B cell (primary cell): ENCODE measurements at places on chromosomes 1 and 21. TPM values are rescaled to one million over a fixed set of nuclear protein-coding genes. Genes with fewer than 3 reads are reported as not detected.

- no peak for DNase-seq
These were observed 35.8 kb upstream of the RIPK4 start for GRCh38 chr21:41802684-41803083.

The ARMH1 gene
- total RNA-seq, result 10.2 and 11.4 TPM in 2 replicates

DNA sequence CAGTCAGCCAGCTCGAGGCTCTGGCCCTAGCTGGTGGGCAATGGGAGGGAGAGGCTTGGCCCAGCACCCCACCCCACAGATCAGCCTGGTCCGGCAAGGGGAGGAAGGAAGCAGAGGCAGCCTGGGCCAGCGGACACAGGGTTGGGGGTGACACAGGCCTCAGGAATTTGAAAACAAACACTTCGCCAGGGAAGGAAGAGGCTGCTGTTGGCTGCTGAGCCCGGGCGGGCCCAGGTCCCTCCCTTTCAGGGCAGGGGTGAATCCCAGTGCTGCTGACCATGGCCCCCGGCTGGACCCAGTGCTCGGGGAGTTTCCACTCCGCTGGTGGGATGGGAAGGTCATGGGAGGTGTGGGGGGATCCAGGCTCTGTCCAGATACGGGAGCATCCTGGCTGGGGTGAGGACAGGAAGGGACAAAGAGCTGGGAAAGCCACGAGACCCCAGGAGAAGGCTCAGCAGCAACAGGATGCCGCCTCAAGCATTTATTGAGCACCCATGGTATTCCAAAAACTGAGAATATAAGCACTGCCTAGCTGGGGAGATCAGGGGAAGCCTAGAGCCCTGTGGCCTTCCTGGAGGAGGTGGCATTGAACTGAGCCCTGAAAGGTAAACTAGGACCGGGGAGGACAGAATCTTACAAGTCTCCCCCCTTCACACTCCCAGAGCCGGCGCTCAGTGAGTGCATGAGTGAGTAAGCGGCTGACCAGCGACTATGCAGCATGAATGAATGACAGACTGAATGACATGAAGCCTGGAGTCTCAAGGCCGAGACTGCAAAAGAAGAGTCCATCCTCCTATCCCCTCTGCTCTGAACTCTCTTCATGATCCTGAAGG is 26.2 kb upstream of the EPHA2 start:
- no peak for DNase-seq

The TRIM17 gene
- total RNA-seq, result 0.17 TPM in 1 of 2 replicates, not detected in the other

- DNase-seq, result no peak
These were observed 84.4 kb upstream of the SYT6 start for GRCh38 chr1:114238053-114238452.

DNA sequence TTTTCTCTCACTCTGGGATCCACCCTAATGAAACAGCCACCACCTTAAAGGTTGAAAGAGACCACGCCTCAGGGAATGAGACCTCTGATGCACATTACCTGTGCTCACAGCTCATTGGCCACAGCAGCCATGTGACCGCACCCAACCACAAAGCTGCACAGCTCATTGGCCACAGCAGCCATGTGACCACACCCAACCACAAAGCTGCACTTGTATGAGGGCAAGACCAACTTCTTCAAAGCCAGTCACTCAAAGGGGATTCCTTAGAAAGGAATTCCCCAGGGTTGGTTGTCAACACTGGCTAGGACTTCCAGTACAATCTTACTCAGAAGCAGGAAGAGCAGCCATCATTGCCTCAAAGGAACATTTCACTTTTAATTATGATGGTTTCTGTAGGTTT is 43.6 kb upstream of the PDE9A start:
- DNase-seq, result peak; percentile 50

DNA sequence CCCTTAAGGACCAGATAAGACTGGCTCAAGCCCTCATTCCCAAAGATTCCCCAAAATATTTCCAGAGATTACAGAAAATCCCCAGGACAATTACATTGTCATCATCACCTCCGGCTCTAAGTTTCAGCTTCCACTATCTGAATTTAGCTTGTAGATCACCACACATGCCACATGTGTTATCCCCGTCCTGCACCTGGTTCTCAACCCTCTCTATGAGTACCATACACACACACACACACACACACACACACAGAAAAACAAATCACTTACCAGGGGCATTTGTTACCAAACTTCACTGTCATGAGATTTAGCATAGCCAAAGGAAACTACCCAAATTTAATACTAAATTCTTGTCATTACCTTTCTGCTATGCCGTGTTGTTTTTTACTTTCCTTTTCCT is 15.4 kb upstream of the TSPAN1 start:
- no peak for DNase-seq
